Ovary (tissue), 10 donors: ENCODE measurements at places on chromosomes 6 and 20. TPM values are rescaled to one million over a fixed set of nuclear protein-coding genes. Genes with fewer than 3 reads are reported as not detected.

BMP5 gene
- not detected for total RNA-seq

DNA sequence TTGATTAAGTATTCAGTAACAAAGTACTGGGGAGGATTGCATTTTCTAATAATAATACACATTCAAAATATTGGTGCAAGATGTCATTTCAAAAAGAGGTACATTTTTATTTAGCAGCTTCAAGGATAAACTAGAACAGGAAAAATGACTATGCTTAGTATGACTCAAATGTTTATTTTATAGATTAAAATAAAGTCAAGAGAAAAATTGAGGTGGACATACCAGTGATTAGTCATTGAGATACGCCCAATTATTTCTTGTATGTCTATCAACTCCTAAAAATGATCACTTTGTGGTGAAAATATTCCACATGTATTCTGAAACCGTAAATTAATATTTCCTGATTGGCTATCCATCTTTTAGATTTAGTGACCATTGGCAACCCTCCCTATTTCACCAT lies 96.7 kb downstream of the PHF3 start:
- DNase-seq: no peak
- H3K36me3 ChIP-seq: no peaks in the 10 kb centered on the region
- no peaks in the 10 kb centered on the region for H3K27me3 ChIP-seq
- no peaks in the 10 kb centered on the region for H3K4me1 ChIP-seq
- H3K4me3 ChIP-seq: no peak overlapping the region

- no peaks in the 10 kb centered on the region for H3K27me3 ChIP-seq
- H3K4me3 ChIP-seq: no peak overlapping the region
- no peaks in the 10 kb centered on the region for H3K36me3 ChIP-seq
Measured at GRCh38 chr20:34045930-34046725, 52.4 kb downstream of the RALY start.

- H3K27me3 ChIP-seq: no peaks in the 10 kb centered on the region
- H3K36me3 ChIP-seq: no peaks in the 10 kb centered on the region
- H3K4me1 ChIP-seq: no peaks in the 10 kb centered on the region
- no peak overlapping the region for H3K27ac ChIP-seq
- no peak overlapping the region for H3K4me3 ChIP-seq
Measured at GRCh38 chr6:121600389-121601168, 165.1 kb downstream of the GJA1 start.
